H54 (cell line): ENCODE measurements at places on chromosomes 12 and 14.

- no peak for DNase-seq
Measured at GRCh38 chr14:44404036-44404435, 103.0 kb downstream of the FSCB start.

DNA sequence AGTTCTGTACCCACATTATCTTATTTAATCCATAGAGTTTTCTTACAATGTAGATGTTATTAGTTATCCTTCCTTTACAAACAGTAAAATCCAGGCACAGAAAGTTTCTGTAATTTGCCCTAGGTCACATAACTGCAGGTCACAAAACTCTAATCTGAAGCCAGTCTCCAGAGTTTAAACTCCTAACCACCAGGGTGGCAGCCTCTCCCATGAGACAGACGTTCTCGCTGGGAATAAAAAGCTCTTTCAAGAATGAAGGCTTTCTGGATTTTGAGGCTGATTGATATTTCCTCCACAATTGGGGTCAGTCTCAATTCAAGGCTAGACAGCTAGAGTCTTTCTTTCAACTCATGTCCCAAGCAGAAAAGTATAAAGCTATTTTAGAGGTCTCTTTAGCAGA lies 95.8 kb upstream of the PLEKHG7 start:
- no peak for DNase-seq

DNA sequence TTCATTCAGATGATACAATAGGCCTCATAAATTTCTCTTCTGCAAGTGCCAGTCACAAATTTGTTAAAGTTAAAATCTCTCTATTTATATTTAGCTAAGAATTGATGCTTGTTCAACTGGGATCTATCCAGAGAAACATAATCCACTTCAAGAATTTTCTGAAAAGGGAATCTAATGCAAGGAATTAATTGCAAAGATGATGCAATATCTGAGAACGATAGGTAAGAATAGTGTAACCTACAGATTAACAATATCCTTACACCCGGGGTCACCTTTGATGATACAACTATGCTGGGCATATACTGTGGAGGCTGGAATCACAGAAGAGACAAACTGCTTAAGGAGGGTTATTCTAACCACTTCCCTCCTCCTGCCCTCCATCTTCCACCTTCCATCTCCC lies 295.1 kb downstream of the FOXG1 start:
- no peak for DNase-seq

DNA sequence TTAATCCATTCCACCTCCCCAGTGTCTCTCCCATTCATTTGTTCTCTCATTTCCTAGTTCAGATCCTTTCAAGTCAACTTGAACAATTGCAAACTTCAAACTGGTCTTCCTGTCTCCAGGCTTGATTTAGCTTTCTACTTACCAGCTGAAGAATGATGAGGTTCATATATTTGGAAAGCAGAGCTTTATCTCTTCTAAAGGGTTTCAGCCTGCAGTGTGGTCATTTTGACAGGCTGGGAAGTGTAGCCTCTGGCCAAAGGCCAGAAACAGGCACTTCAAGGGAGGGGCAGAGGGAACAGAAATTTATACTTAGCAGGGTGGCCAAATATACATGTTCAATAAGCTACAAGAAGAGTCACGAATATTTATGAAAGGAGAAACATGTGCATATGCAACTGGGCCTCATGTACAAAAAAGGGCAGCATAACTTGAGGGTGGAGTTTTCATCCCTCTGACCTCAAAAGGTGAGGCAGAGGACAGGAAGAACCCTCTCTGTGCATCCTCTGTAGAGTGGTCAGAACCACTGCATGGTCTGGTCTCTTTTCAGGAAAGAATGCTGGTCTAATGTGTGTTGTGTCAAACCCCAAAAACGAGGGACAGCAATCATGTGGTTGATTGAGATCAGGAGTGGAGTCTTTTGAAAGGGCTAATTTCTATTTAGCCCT lies 34.0 kb upstream of the HECTD1 start:
- DNase-seq, result no peak

- DNase-seq, result peak; percentile 72
Measured at GRCh38 chr14:61188978-61189808, 91.9 kb downstream of the TMEM30B start.

- DNase-seq, result no peak
Measured at GRCh38 chr12:49577589-49578315, 9.8 kb upstream of the MCRS1 start.
